ENCODE measurements at places on chromosomes 12 and 14. TPM values are rescaled to one million over a fixed set of nuclear protein-coding genes. Genes with fewer than 3 reads are reported as not detected.

TEX52 gene
- polyA plus RNA-seq, result not detected

RNASE3 gene
- polyA plus RNA-seq, result not detected

SH2B3 gene
- 11.3 TPM for polyA plus RNA-seq

DNA sequence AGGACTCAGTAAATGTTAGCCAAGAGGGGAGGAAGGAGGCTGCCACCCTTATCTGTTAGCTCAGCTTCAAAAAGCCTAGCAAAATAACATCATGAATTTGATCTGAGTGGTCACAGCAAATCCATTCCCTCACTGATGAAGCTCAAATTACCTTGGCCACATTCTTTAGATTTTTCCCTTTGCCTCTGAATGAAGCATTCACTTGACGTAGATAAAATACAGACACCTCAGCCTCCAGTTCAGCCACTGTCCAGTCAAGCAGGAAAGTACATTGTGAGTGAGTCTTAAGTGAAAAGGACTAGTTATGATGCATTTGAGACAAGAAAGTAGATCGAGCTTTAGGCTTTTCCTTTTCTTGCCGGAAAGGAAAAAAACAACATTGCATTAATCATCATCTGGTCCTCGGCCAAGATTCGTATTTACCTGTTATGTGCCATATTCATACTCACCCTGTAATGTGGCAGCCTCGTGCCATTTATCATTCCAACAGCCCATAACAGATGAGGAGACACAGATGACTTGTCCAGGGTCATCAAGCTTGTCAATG, 146.5 kb downstream of the ETV6 start:
- no peak for DNase-seq

HPD gene
- not detected for polyA plus RNA-seq

HOTAIR gene
- 2.5 TPM for polyA plus RNA-seq

DNA sequence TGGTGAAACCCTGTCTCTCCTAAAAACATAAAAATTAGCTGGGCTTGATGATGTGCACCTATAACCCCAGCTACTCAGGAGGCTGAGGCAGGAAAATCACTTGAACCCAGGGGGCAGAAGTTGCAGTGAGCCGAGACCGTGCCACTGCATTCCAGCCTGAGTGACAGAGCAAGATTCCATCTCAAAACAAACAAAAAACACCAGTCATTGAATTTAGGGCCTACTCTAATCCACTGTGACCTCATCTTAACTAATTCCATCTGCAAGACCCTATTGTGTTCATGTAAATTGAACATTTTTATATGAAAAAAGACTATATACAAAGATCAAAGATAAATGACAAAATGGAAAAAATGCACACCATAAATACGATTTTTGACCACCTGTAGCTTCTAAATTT, 17.8 kb downstream of the KCNMB4 start:
- DNase-seq, result no peak

- DNase-seq, result no peak
Observed at GRCh38 chr14:34824826-34825225, 50.3 kb downstream of the BAZ1A start.

DNA sequence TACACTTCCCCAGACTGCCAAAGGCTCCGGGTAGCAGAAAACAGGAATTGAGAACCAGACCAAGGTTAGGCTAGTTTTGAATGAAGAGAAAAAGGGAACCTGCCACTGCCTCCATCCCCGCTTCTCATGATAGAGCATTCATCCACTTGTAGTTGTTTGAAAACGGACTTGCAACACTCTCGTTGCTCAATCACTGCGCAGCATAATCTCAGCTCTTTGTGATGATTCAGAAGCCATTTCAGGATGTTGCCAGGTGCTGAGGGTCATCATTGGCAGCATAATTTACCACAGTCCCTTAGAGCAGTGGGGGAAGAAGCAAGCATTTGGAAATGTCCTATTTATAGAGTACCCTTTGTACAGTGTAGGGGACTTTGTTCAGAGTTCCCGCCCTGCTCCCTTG, 25.6 kb downstream of the KCNK13 start:
- no peak for DNase-seq

TBPL2 gene
- not detected for polyA plus RNA-seq

DNA sequence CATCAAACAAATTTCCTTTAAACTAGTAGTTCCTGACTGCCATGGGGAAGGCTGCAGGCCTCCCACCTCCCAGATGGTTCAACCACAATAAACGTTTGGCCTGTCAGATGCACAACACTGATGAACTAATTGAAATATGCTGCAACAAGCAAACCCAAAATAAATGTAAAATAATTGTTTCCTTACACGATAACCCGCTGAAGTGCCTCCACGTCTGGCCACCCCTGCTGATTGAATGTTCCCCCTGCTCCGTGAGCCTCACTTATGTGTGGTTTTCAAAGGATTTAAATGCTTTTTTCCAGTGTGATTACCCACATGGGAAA, 8.4 kb downstream of the PITPNM2 start:
- no peak for DNase-seq

DNA sequence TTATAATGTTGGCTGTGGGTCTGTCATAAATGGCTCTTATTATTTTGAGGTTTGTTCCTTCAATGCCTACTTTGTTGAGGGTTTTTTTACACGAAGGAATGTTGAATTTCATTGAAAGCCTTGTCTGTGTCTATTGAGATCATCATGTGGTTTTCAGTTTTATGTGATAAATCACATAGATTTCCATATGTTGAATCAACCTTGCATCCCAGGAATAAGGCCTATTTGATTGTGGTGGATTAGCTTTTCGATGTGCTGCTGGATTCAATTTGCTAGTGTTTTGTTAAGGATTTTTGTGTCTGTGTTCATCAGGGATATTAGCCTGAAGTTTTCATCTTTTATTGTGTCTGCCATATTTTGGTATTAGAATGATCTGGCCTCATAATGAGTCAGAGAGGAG, 27.6 kb downstream of the SLC2A13 start:
- DNase-seq, result no peak

KCNK10 gene
- polyA plus RNA-seq, result 1.6 TPM

PROX2 gene
- not detected for polyA plus RNA-seq

- no peak for DNase-seq
Observed at GRCh38 chr14:21136024-21136423, 19.8 kb downstream of the OR5AU1 start.

DIABLO gene
- polyA plus RNA-seq, result 41.6 TPM

KLHL28 gene
- 6.0 TPM for polyA plus RNA-seq

GRCh38 chr12:10558301-10558700, 52.6 kb downstream of the EIF2S3B start:
- DNase-seq, result no peak

- DNase-seq, result no peak
Observed at GRCh38 chr14:65927931-65928356, 515.4 kb downstream of the FUT8 start.

DNA sequence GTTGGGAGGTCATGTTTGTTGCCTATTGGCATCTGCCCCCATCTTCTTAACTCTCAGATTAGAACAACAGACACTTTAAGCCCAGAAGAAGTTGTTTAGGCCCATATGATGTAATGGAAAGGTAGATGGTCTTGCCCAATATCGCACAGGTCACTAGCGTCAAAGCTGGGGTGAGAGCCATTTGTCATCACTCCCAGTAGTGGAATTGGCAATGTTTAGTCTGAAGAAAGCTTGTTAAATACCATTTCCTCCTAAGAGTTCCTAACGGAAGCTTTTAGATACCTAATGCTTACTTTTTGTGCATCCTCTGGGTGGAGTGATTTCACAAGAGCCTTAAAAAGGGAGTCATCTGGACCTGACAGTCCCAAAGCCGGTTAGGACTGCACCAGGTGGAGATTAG, 125.4 kb downstream of the DACT1 start:
- DNase-seq, result no peak

DNA sequence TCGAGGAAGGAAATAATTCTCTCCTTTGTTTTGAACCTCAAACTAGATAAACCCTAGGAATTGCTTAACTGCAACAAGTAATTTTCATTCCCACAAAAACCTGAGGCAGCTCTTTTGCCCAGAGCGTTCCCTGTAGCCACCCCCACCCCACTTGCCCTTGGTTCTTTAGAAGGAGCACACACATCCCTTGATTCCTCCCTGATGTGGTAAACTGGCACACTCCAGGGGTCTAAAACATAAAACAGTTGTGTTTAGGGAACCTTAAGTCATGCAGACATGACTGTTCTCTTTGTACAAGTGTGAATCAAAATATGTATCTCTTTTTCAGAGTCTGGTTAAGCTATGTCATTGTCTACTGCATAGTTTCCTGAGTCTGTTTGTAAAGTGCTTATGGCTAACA, 14.0 kb downstream of the MAPK1IP1L start:
- DNase-seq, result no peak

DNA sequence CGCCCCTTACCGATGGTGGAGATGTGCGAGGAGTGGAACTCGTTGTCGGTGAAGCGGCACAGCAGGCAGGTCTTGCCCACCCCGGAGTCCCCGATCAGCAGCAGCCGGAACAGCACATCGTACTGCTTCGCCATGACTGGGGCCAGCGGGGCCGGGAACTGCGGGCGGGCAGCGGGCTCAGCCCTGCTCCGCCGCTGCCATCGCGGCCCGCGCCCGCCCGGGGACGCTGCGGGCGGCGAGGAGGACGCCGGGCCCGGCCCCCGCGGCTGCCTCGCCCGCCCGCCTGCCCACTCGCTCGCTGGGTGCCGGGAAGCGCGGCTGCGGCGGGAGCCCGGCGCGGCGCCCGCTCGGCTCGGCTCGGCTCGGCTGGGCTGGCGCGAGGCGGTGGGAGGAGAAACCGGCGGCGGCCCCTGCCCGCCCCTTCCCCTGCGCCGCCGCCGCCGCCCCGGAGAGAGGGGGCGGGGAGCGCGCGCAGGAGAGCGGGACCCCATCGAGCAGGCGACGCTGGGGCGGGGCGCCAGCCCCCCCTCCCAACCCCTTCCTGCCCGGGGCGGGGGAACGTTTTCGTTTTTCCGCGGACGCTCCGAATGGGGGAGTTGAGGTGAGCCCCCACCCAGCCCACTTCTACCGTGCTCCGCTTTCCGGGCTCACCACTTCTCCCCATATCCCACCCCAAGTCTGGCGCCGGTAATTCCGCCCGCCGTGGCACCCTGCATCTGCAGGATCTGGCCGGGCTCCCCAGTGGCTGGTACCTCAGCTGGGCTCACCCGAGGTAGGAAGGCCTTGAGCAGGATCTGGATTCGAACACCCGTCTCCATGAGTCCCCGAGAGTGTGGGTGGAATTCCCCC, at the start of gene RAB15:
RAB15 (minus strand) TSS at position 394 of the 849 bp plus-strand sequence; CDS start at position 134, 260 bp downstream.
- no peak for DNase-seq

DNA sequence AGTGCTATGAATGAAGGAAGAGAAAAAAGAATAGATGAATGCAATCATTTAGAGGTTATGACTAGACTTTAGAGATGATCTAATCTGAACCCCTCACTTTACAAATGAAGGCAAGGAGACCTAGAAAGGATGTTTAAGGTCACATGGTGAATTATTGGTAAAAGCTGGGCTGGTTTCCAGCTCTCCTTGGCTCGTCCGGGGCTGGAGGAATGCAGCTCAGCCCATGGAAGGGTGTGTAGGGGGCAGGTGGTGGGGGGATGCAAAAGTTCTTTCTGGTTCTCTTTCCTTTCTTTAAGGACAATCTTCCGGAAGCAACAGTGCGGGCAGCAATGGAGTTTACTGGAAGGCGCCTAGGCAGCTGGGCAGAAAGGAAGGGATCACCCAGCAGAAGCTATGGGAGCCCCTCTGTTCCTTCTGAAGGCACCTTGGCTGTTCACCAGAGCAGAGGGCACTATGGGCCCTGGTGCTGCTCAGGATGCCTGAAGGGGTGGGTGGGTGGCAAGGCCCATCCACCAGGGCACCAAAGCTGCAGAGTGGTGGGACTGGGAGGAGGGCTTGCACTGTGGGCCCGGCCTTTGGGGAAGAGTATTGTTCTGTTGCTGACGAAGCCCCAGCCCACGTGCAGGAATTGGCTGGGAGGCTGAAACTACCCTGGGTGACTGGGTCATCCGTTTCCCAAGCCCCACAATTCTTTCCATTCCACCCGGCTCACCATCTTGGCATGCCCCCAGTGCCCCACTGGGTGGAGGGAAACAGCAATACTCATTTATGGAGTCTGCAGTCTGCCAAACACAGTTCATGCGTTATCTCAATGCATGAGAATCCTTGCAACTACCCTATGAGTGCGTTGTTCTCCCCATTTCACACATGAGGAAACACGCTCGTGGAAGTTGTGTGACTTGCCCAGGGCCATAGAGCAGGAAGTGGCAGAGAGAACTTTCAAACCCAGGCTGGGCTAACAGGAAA, 78.2 kb downstream of the IRF2BPL start:
- DNase-seq, result no peak

- DNase-seq, result peak; percentile 35
Observed at GRCh38 chr12:19689801-19690472, 250.6 kb downstream of the AEBP2 start.

- DNase-seq, result no peak
Observed at GRCh38 chr12:28066879-28067278, 94.3 kb upstream of the PTHLH start.

DNA sequence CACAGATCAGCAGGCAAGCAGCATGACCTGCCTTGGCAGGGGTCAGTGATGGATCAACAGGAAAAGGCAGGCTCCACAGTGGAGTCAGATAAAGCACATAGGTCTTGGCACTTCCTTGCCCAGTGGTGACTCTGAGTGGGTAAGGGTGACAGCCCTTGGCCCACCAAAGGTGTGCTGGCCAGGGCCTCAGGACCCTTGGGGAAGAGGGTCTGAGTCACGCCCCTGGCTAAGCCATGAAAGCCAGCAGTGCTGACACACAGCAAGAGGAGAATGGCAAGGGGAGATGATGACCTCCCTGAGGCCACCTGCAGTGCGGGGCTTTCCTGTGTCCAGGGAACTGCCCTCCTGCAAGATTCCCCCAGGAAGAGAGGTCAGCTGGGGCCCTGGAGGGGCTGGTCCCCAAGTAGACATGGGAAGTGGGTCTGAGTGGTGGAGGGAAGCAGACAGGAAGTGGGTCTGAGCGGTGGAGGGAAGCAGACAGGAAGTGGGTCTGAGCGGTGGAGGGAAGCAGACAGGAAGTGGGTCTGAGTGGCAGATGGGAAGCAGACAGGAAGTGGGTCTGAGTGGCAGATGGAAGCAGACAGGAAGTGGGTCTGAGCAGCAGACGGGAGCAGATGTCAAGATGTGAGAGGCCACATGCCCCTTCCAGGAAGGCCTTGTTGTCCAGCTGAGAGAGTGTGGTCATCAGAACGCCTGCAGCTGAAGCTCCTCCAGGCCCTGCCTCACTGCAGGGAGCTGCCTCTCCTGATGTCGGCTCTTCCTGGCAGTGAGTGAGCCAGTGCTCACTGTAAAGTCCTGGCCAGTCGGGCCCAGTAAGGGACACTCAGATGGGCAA, 34.8 kb downstream of the DIO3 start:
- DNase-seq, result no peak

- no peak for DNase-seq
Observed at GRCh38 chr12:156945-157344, 57.0 kb downstream of the SLC6A12 start.

- DNase-seq, result no peak
Observed at GRCh38 chr14:101561145-101561896, at the start of gene DIO3. TSS of gene DIO3 (plus strand) at chr14:101561495.

GRCh38 chr14:50039734-50040400, 76.5 kb downstream of the VCPKMT start:
- DNase-seq, result no peak

- DNase-seq, result no peak
Observed at GRCh38 chr12:93870020-93870795, 193.0 kb downstream of the CRADD start.

VRTN gene
- not detected for polyA plus RNA-seq

- no peak for DNase-seq
Observed at GRCh38 chr14:76655331-76655730, 105.9 kb upstream of the VASH1 start.

GNB3 gene
- 0.80 TPM for polyA plus RNA-seq

- DNase-seq, result no peak
Observed at GRCh38 chr12:102322254-102322653, 124.6 kb upstream of the PMCH start.

- DNase-seq, result no peak
Observed at GRCh38 chr12:46401662-46402061, 29.1 kb upstream of the SLC38A2 start.

Data from keratinocyte (primary cell).